ENCODE measurements at places on chromosomes 2 and 18.

GRCh38 chr18:3193331-3193730, 26.4 kb downstream of the MYOM1 start:
- no peak for DNase-seq

GRCh38 chr2:196987298-196987648, 60.8 kb upstream of the PGAP1 start:
- no peak for DNase-seq

DNA sequence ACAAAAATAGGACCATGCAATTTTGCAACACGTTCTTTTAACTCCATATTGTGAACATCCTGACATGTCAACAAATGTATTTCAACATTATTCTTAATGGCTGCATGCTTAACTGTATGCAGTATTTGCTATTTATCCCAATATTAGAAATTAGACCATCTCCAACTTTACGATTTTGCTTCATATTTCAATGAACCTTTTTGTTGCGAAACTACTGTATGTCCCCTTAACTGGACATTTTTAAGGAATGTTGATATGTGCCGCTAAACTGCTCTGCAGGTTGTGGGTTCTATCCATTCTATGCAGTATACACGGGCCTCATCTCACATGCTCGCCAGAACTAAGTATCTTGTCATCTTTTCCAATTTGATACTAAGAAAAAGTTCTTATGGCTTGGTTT, 11.1 kb downstream of the E2F6 start:
- DNase-seq, result no peak

GRCh38 chr2:180647621-180648020, 332.8 kb upstream of the UBE2E3 start:
- DNase-seq, result no peak

DNA sequence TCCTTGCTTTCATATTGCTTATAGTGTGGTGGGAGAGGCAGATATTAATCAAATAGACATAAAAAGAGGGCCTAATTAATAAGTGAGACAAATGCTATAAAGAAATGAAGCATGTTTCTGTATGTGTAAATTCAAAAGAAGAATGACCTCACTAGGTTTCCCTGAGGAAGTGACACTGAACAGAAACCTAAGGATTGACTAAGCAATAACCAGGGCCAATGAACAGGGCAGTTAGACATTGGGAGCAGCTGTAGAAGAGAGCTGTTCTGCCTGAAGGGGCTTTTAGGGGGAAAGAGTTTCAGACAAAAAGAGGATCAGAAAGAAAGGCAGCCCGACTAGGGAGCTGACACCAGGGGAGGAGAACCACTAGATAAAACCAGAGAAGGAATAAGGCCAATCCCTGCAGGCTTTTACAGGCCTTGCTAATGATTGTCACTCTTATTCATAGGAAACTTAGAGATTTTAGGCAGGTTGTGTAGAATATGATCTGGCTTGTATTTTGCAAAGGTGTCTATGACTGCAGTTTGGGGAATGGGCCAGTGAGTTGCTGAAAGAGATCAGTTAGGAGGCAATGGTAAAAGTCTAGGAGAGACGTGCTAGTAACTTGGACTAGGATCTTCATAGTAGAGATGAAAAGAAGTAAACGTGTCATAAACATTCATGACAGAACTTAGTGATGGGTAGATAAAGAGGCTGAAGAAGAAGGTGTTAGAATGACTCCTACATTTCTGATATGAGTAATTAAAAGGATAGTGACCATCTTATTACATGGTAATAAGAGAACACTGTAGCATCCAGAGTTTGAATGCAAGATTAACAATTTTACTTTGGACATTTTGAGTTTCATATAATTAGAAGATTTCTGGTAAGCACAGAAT, 26.8 kb upstream of the NABP1 start:
- DNase-seq, result no peak

- DNase-seq, result no peak
Observed at GRCh38 chr18:38895560-38895959, 1330.0 kb upstream of the CELF4 start.

GRCh38 chr2:130727286-130727924, 1.5 kb upstream of the GPR148 start:
- DNase-seq, result peak; percentile 73

DNA sequence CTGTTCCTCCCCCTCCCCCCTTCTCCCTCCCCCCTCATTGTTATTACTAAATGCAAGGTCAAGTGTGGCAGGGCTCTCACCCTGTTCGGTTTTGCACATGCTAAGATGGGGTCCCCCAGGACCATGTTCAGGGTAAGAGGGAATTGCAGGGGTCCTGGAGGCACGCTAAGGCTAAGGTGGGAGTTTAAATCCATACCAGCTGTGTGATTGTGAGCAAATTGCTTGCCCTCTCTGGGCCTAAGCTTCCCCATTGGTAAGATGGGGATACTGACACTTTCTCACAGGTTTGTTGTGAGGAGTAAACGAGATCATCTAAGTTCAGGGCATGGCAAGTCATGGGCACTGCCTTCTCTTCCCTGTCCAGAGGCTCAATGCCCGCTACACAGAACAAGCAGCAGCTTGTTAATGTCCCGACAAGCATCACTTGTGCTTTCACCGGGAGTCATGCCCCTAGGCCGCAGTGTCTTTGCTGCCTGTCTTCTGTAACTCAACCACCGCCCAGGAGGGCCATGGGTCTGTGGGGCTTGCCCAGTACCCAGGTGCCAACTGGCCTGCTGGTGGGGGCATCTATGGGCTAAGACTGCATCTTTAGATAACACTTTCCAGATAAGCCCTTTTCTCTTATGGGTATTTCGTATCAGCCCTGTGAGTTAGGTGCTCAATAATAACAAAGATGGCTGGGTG, 279.1 kb downstream of the MYCN start:
- no peak for DNase-seq

GRCh38 chr2:12070581-12070980, 324.1 kb downstream of the LPIN1 start:
- no peak for DNase-seq

DNA sequence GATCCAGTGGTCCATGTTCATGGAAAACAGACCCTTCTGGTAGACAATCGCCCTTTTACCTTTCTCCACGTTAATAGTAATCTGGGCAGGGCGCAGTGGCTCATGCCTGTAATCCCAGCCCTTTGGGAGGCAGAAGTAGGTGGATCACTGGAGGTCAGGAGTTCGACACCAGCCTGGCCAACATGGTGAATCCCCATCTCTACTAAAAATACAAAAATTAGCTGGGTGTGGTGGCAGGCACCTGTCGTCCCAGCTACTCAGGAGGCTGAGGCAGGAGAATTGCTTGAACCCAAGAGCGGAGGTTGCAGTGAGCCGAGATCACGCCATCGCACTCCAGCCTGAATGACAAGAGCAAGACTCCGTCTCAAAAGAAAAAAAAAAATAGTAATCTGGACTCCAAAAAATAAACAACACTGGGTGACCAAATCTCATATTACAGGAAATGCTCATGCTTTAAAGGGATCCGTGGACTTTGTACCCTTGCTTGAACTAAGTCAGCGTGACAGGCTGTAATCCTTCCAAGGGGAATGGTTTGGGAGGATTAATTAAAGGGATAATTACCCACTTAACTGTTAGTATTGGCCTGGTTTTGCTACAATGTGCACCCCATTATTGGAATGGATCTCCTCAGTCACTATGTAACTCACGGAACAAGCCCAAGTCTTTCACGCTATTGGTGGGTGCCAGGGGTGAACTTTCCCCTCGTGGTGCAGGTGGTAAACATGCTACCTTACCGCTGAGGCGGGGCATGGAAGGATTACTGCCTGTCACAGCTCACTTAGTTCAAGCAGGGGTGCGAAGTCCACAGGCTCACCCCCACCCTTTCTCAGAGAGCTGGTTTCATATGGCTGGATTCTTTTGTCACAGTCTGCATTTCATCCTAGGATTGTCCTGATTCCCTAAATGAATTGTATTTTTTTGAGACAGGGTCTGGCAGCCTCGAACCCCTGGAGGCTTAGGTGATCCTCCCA, 36.7 kb downstream of the PROC start:
- no peak for DNase-seq

- DNase-seq, result peak; percentile 5
Observed at GRCh38 chr2:208311954-208312353, 45.9 kb downstream of the PIKFYVE start.

Measured in mammary epithelial cell (primary cell).